ENCODE measurements at places on chromosomes 13 and 19.

- DNase-seq: no peak
Observed at GRCh38 chr13:75636436-75637180, 478 bp downstream of the LMO7 start.

- no peak for DNase-seq
Observed at GRCh38 chr19:6660930-6661329, 9.0 kb downstream of the TNFSF14 start.

GRCh38 chr13:29707876-29708543 is 112.5 kb upstream of the SLC7A1 start:
- DNase-seq: peak; percentile 46

GRCh38 chr13:40781717-40782116 is 7.7 kb upstream of the SLC25A15 start:
- no peak for DNase-seq

Data from CD8-positive, alpha-beta T cell (primary cell).